Spleen (tissue), 13 donors: ENCODE measurements at places on chromosomes 1 and 21.
A peak's percentile ranks its signal among the peaks of the same experiment; 100 is the strongest.

- DNase-seq = no peak
Observed at GRCh38 chr1:1247341-1247913, 905 bp upstream of the C1QTNF12 start.

- DNase-seq = peak; percentile 75
Observed at GRCh38 chr1:53470155-53470554, 11.0 kb downstream of the DMRTB1 start.

GRCh38 chr1:192592981-192593708 lies 17.6 kb downstream of the RGS1 start:
- DNase-seq = no peak

DNA sequence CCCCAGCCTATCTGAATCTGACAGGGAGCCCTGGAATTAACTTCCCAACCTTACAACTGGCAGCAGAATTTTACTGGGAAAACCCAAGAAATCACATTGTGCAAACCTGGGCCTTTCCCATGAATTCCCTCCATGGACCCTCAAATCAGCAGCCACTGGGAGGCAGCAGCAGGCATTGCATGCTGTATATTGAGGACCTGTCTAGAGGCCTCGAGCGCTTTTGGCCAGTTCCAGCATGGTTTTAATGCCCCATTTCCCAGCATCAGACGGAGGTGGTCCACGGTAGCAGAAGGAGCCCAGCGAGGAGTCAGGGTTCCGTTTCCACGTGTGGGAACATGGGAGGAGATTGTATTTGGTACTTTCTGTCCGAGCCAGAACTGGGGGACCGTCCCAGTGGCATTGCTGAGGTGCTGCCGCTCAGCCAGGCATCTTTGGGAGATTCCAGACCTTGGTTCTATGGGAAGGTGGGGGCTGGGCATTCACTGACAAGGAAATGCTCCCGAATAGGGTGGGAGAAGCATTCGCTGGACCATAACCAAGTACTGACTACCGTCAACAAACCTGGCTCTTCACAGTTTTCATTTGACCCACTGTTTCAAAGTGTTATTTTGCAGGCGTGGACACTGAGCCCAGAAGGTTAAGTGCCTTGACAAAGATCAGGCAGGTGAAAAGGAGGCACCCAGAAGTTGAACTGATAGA lies 15.9 kb downstream of the BMP8A start:
- peak; percentile 57 for DNase-seq

GRCh38 chr1:10438677-10439163 lies 8.5 kb downstream of the CENPS start:
- DNase-seq = no peak

DNA sequence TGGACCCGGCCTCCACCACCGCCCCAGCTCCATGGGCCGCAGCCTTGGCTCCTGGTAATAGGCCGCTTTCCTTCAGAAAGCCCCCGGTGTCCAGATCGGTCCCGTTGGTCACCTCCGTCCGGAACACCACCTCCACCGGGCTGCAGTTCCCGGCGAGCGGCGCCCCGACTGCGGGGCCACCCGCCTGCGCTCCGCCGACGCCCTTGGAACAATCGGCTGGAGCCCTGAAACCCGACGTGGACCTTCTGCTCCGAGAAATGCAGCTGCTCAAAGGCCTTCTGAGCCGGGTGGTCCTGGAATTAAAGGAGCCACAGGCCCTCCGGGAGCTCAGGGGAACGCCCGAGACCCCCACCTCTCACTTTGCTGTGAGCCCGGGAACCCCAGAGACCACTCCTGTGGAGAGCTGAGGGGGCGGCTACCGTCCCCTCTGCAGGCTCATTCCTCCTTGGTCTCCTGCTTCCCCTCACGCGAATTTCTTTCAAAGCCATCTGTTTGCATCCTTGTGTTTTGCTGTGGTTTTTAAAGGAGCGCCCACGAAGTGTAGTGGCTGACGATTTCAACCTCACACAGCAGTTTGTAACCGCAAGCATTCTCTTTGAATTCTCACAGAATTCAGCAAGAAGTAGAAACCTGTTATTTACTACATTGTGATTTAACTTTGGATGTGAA lies 6.0 kb downstream of the FCRLB start:
- no peak for DNase-seq

DNA sequence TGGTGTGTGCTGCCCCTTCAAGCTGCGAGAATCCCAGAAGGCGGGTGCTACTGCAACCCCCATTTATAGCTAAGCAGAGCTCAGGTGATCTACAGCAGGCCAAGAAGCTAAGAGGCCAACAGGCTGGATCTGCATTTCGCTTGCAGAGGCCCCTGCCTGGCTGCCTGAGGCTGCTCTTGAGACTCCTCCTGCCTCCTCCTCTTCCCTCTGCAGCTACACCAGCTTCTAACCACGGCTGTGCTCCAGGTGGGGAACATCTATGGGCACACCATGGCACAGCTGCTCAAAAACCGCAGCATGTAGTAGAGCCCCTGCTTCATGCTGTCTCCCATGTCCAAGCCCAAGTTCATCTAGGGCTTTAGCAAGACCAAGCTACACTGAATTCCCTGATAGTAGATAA lies 72.9 kb upstream of the ZNF678 start:
- no peak for DNase-seq

DNA sequence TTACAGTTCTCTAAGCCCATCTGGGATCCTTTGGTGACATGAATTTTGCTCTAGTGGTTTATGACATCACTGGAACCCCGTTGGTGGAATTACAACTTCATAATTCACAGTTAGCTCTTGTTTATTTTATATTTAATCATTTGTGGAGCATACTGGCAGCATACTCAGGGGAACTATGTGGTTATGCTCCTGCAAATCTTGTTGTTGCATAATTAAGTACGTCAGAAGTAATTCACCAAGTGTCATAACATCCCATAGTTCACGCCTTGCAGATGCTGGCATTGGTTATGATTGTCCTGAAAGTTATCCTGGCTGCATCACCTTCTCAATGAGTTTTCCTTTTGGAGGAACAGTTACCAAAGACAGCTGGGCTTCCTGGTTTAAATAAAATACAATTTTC lies 16.5 kb downstream of the PRRX1 start:
- no peak for DNase-seq

DNA sequence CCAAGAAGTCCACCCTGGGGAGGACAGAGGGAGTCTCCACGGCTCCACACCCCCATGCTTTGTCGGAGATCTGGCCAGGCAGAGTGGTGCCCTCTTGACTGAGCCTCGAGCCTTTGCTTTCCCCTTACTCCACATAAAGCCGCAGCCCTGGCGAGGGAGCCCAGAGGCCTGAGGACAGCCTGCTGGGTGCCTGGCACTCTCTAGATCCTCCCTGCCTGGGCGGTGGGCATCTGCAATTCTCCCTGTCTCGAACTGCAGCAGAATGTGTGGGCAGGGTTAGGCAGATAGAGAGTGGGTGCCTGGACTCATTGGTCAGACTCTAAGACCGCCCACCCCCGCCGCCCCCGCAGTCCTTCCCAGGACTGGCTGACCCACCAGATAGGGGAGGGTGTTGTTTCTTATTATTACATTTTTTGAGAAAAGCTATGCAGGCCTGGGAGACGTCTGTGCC lies 13.9 kb downstream of the EPHX1 start:
- DNase-seq = no peak

GRCh38 chr1:113858982-113859381 lies 12.5 kb downstream of the PTPN22 start:
- DNase-seq = no peak

DNA sequence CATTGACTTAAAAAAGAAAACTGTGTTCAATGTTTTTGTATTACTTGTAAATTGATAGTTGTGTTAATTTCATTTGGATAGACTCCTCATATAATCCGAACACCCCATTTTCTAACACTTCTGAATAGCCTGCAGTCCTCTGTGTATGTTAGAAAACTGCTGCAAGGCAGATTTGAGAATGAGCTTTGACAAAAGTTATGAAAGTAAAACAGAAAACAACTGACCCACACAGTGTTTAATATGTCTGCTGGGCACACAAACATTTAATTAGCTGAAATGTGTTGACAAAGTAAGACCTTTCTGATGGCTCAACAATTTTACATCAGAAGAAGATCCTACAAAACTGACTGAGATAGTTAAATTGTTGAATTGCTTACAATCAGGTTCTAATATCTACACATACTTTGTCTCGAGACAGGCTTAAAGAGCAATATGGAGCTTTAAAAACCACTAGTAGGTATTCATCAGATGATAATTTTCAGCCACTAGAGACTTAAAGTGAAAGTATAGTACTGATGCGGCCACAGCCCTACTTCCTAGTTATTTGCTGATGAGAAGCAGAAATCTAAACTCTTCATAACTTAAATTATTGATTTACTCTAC lies 40.0 kb upstream of the PRMT6 start:
- DNase-seq = no peak

DNA sequence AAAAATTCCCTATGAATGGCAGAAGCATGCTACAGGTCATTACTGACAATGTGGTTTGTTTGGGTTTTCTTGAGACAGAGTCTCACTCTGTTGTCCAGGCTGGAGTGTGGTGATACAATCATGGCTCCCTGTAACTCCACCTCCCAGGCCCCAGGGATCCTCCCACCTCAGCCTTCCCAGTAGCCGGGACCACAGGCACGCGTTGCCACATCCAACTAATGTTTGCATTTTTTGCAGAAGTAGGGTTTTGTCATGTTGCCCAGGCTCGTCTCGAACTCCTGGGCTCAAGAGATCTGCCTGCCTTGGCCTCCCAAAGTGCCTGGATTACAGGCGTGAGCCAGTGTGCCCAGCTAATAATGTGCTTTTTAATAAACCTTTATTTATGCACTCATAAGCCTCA lies 259.1 kb downstream of the NFIA start:
- DNase-seq = no peak

DNA sequence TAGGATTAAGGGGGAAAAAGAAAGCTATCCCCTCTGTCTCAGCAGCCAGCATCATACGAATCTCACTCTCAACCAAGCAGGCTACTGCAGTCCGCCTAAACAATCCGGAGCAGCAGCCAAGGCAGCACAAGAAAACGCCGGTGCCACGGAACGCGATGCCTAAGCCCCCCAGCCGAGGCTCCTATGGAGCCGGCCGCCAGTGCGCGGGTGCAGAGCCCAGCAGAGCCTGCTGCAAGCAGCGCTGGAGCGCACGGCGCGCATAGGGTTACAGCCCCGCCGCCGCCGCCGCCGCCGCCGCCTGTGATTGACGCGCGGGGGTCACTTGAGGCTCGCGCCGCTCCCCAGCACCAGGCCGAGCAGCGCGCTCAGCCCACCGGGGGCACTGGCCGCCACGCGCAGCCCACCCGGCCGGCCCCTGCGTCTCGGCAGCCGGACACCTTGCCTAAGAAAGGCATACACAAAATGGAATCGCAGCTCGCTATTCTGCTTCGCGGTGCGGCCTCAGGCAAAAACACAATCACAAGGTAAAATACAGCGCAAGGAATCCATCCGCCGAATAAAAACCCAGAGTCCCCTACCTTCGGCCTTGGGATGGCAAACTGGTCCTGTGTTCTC lies 780 bp downstream of the HIVEP3 start:
- DNase-seq = peak; percentile 82

DNA sequence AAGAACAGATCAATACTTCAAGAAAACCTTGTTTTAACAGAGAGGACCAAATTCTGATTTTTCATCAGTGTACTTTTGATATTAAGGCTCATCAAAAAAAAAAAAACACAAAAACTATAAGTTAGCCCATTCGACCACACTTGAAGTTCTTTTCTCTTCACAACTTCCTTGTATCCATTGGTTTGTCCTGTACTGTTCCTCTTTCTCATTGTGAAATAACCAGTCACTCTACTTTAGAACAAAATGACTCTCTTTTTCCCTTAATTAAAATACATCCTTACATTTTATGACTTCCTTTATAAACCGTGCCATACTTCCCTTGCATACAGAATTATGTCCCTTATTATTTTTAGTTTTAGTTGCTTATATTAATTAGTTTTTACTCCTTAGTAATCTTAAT lies 8.4 kb downstream of the QSOX1 start:
- no peak for DNase-seq

- no peak for DNase-seq
Observed at GRCh38 chr1:204031098-204031710, 41.7 kb upstream of the SOX13 start.

DNA sequence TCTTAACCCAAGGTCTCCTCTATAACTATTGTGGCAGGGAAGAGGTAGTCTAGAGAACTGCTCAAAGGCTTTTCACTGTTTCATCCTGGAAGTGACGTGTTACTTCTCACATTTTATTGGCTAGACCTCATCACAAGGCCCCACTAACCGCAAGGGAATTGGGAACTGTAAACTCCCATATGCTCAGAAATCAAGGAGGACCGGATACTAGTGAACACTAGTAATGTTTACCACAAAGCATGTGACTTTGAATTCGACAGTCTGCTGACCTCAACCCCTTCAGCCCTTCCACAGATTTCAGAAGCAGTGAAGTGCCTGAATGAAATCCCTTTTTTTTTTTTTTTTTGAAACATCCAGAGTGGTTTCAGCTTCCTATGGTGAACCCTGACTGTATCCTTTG lies 3.4 kb upstream of the EEIG2 start:
- no peak for DNase-seq

- DNase-seq = no peak
Observed at GRCh38 chr1:116375148-116375886, 2.3 kb downstream of the ATP1A1 start.

DNA sequence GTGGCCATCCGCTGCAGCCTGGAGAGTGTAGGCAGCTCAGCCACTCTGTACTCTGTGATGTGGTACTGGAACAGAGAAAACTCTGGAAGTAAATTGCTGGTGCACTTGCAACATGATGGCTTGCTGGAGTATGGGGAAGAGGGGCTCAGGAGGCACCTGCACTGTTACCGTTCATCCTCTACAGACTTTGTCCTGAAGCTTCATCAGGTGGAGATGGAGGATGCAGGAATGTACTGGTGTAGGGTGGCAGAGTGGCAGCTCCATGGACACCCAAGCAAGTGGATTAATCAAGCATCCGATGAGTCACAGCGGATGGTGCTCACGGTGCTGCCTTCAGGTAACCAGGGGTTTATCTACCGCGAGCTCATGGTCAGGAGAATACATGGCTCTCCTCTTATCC lies 24.0 kb downstream of the CD101 start:
- DNase-seq = no peak

DNA sequence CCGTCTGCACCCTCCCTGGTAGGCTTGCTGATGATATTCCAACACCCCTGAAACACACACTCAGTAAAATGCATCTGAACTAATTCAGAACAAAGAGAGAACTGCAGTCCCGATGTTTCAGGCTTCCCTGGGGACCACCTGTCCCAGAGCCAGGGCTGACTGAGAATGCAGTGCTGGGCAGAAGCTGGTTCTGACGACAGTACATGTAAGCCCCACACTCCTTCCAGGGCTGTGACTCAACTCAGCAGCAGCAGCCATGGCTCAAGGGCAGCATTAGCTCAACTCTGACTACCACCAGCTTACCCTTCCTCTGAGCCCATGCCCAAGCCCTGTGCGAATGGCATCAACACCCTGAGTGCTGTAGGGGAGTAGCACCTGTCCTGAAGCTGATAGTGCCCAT lies 56.4 kb upstream of the SIPA1L2 start:
- DNase-seq = no peak

DNA sequence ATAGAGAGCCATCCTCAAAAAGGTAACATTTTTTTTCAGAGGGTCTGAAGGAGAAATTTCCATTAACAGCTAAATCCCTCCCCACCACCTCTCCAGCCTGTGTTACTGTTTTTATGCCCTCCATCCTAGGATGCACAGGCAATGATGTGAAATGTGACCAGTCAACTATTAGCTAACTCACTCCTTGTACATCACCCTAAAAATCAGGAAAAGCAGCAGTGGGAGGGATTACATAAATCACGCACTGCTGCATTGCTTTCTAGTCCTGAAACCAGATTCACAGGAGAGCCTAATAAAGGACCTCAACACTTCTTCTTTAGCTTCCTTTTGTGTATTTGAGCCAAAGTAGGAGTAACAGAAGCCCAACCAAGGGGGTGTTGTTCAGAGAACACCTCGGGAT lies 66.3 kb downstream of the LMO4 start:
- no peak for DNase-seq
